ENCODE measurements at places on chromosomes 3 and 15.

DNA sequence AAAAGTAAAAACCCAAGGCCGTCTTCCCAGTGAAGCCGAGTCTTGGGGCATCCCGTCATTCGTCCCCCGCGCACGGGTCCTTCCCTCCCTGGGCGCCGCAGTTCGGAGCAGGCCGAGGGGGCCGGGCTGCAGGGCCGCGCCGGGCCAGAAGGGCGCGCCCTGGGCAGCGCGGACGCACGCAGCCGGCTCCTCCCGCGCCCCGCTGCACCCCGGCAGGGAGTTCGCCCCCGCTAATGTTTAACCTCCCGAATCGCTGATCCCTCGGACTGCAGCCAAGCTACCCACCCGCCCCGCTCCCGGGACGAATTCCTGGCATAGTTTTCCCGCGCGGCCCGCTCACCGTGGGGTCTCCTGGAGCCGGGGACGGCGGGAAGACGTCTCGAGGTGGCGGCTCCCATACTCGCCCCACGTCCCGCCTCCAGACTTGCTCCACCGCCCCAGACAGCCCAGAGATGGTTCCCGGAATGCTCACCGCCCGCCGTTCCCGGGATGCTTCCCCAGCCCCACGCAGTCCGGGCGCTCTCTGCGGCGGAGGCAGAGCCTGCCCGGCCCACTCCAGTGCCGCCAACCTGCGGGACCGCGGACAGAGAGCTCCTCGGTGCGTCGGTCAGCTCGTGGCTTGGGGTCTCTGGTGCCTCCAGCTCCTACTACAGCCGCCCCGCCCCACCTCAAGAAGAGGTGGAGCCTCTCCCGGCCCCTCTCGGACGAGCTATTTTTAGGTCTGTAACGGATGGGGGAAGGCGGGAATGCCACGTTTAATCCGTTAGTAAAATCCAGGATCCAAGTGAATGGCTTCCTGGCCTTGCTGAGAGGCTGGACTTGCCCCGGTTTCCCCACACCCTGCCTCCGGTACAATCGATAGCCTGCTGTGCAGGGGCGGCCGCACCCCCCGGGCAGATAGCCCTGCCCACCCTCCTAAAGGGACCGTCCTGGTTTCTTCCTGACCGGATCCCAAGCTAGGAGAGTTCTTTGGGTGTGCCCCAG is at the start of gene DZIP1L:
DZIP1L (minus strand) TSS at position 621 of the 984 bp plus-strand sequence. CDS start 11,637 bp downstream, outside the sequence.
- DNase-seq, result peak; percentile 76

DNA sequence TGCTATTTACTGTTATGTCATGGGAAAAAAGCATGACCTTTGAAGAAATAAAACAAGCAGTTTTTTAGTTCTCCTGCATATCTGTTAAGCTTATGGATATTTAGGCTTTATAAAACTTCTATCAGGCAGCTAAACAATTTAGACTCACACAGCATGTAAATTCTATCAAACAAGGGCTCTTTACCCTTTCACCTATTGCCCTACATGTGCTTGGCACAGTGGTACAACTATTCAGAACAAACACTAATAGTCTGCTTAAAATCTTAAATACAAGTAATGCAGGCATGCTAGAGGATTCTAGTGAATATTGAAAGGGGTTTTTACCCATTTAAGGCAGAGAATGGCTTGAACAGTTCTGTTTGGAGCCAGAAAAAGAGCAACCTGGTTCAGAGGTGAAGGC is 23.4 kb upstream of the NANOGP8 start:
- no peak for DNase-seq

GRCh38 chr15:45948181-45948621 is 313.4 kb downstream of the SQOR start:
- DNase-seq, result no peak

GRCh38 chr3:13317596-13318320 is 102.4 kb downstream of the NUP210 start:
- DNase-seq, result no peak

GRCh38 chr15:65512807-65513416 is 4.6 kb downstream of the DPP8 start:
- no peak for DNase-seq
